CD4-positive, alpha-beta T cell treated with Interleukin-21 for 1 hour (primary cell): ENCODE measurements at places on chromosomes 6 and 20.

GRCh38 chr20:44465001-44465560, 10.6 kb upstream of the TTPAL start:
- no peak for DNase-seq

- DNase-seq, result no peak
Observed at GRCh38 chr6:2264932-2265331, 19.5 kb upstream of the GMDS start.

- DNase-seq, result no peak
Observed at GRCh38 chr6:113019176-113019575, 672.0 kb downstream of the RFPL4B start.

DNA sequence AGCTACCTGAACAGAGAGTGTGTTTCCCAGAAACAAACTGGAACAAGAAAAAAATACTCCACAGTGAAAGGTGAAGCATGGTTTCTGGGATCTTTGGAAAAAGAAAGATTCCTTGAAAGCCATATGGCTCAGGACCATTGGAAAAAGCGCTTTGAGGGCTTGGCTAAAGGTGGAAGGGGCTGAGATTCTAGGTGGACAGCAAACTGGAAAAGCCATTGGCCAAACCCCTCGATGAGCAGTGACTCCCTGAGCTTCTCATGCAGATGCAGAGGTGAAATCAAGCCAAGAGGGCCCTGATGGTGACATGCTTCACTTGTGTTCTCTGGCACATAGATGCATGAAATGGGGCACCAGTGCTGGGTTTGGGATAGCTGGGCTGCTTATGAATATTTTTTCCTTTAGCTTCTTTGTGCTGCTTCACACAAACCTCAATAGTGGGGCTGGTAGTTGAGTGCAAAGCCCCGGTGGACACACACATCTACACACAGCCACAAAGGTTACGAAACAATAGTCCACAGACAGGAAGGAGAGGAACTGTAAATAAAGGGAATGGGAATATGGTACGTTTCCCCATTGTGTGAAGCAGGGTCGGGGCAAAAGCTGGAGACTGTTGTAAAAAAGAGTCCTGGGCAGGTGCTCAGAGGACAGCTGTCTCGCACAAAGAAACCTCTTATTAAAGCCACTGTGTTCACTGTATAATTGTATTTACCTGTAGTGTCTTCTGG, 117.8 kb downstream of the FOXA2 start:
- no peak for DNase-seq

DNA sequence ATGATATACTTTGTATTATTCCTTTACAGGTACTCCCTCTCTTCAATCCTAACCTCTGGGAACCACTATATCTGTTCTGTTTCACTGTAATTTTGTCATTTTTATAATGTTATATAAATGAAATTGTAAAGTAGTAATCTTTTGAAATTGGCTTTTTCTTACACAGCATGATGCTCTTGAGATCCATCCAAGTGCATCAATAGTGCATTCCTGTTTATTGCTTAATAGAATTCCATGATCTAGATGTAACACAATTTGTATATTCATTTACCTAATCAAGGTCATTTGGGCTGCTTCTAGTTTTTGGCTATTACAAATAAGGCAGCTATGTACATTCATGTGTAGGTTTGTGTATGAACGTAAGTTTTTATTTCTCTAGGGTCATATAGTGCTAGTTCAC, 174.6 kb downstream of the KHDC1L start:
- no peak for DNase-seq

DNA sequence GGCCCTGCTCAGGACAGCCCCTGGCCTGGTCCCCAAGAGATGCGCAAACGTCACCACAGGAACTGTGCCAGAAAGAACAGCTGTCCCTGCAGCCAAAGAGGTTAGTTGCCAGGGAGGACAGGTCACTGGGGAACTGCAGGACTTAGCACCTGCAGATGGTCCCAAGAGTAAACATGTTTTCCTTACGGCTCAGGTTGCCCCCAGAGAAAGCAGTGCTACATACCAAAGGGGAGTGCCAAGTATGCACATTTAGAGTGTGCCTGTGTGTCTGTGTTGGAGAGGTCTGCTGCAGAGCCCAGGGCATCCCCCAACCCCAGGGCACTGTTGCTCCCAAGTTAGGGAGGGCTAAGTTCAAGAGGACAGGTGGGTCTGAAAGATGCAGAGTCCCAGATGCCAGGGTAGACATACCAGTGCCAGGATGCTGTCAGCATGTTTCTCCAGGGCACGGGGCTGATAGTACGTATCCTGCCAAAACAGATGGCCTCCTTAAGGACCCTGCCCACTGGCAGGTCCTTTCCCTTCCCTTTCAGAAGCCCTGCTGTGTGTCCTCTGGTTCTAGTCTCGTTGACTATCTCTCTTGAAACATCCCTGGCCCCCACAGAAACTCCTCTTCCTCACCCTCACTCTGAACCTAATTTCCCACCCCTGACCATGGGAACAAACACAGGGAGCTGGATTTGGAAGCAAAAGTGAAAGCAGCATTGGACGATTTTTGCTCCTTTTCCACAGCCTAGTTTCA, 1.3 kb downstream of the ABHD16A start:
- DNase-seq, result no peak

- DNase-seq, result peak; percentile 69
Observed at GRCh38 chr6:2542858-2543218, 207.9 kb downstream of the MYLK4 start.

GRCh38 chr20:63968136-63968927, 1.4 kb downstream of the ZNF512B start:
- DNase-seq, result no peak

GRCh38 chr6:152720974-152721373, 23.3 kb downstream of the MYCT1 start:
- no peak for DNase-seq

- no peak for DNase-seq
Observed at GRCh38 chr6:36793296-36793912, 45.8 kb downstream of the CPNE5 start.

- DNase-seq, result no peak
Observed at GRCh38 chr6:36691612-36692011, 6.0 kb upstream of the RAB44 start.

DNA sequence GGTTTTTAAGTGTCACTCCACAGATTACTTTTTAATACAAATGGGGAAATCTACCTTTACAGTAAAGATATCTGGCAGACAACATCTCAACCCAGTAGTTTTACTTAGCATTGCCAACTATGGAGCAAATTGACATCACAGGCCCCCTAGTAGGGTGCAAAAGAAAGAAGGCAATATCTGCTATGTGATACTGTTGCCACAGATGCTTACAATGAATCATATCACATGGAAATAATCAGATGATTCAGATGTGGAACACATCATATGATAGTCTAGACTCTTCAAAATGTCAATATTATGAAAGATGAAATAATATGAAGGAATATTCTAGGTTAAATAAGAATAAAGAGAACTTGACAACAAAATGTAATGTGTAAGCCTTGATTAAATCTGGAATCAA, 322.5 kb downstream of the BMP2 start:
- DNase-seq, result no peak

GRCh38 chr6:136791296-136792094, 782 bp downstream of the MAP3K5 start:
- peak; percentile 53 for DNase-seq

GRCh38 chr6:138909511-138909910, 78.5 kb downstream of the REPS1 start:
- DNase-seq, result no peak

GRCh38 chr6:89975991-89976693, 81.9 kb downstream of the GJA10 start:
- no peak for DNase-seq

GRCh38 chr6:114033606-114034005, 62.7 kb upstream of the HDAC2 start:
- DNase-seq, result no peak

DNA sequence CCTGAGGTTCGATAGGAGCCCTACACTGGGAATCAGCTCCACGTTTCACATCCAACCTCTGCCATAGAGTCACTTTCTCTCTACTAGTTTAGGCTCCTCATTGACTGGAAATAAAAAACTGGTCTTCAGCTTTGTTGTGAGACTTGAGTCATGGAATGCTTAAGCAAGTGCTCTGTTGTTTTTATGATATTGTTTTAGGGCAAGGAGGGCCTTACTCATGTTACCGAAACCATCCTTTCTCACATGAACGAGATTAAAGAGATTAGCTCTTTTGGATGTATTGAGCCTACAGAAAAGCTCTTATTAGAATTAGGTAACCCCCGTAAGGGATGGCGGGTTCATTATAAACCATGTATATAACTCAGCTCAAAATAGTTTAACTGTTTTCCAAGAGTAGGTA, 6.9 kb upstream of the MOCS1 start:
- no peak for DNase-seq

DNA sequence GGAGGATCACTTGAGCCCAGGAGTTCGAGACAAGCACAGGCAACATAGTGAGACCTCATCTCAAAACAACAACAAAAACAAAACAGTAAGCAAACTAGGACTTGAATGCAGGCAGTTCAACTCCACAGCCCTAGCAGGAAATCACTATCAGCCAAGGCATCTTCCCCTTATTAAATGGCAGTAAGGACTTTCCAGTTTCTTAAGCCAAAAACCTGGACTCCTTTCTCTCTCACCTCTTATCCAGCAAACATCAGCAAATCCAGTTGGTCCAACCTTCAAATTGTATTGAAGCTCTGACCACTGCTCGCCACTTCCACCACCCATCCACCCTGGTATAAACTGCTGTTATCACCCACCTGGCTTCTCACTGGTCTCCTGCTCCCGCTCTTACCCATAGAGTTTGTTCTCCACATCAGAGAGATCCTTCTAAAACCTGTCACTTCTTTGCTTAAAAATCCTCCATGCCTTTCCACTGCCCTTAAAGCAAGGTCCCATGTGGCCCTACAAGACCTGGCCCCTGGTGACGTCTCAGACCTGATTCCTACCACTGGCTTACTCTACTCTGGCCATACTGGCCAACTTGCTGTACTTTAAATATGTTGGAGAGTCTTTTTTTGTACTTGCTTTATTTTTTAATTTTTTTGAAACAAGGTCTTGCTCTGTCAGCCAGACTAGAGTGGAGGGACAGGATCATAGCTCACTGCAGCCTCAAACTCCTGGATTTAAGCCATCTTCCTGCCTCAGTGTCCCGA, 27.6 kb downstream of the BCL2L1 start:
- no peak for DNase-seq

GRCh38 chr20:48681201-48681872, 146.5 kb downstream of the PREX1 start:
- DNase-seq, result no peak

DNA sequence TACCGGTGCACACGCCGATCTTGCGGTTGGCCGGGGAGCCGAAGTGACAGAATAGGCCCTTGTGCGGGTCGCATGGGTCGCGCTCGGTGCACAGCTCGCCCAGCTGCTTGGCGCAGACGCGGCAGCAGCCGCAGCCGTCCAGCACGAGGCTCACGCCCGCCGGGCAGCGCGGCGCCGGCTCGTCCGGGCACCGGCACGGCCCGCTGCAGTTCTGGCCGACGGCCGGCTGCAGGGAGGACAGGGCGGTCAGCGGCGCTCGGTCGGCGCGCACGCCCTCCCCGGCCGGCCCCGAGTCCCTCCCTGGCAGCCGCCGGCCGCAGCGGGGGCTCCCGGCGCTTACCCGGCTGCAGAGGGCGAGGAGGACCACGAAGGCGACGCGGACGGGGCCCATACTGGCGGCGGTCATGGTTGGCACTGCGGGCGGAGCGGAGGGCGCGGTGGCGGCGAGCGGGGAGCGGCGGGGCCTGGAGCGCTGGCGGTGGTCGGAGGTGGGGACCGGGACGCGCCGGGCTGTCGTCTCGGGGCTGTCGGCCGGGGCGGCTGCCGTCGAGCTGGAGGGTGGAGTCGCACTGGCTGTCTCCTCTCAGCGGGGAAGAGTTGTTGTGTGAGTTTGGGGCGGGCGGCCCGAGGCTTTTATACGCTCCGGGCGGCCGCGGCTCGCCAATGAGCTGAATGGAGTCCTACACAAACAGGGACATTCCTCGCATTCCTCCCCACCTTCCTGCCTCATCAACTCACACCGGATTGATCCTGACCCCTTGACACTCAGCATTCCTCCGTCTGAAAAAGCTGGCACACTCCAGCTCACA, at the start of gene CCN2:
Gene CCN2, minus strand, starts transcription at position 606 of the 809 bp plus-strand sequence. Its CDS starts 200 bp downstream, at position 406.
- DNase-seq, result no peak

DNA sequence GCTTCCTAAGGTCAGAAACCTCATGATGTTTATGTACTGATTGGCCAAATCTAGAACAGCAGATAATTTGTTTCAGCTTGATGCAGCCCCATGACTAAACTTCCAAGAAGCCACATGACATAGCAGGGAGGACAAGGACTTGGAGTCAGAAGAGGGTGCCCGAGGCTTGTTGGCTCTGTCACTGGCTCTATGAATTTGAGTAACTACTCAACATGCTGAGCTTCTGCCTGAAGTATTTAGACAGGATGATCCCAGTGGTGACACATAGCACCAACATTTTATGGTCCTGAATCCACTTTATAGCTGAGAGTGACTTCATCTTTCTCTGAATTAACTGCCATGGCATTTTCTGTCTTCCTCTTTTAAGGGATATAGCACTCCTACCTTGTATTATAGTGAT, 13.5 kb upstream of the TBX18 start:
- DNase-seq, result no peak

- no peak for DNase-seq
Observed at GRCh38 chr20:57022306-57022705, 244.1 kb downstream of the BMP7 start.

- no peak for DNase-seq
Observed at GRCh38 chr6:153852481-153852880, 186.6 kb upstream of the OPRM1 start.

GRCh38 chr20:22411627-22412450, 172.5 kb downstream of the FOXA2 start:
- no peak for DNase-seq

- no peak for DNase-seq
Observed at GRCh38 chr6:24394780-24395437, 7.8 kb upstream of the MRS2 start.

DNA sequence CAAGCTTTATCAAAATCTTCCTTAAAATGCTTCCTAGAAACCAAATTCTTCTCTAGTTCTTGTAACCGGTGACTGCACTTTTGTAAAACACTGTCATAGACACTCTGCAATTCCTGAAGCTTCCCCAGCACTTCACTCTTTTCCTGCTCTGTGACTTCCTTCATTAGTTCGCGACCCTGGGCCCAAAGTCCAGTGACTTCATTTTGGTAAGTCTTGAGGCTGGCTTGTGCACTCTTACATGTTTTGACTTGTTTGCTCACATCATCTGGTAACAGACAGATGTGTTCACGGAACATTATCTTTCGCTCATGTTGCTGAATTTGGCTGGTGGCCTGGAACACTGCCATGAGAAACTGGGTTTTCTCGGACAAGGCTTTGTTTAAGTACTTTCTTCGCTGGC, 306.2 kb downstream of the SYNE1 start:
- no peak for DNase-seq

GRCh38 chr20:2694008-2694471, 1.5 kb downstream of the EBF4 start:
- DNase-seq, result no peak

- DNase-seq, result no peak
Observed at GRCh38 chr6:14174226-14174625, 56.7 kb downstream of the CD83 start.

DNA sequence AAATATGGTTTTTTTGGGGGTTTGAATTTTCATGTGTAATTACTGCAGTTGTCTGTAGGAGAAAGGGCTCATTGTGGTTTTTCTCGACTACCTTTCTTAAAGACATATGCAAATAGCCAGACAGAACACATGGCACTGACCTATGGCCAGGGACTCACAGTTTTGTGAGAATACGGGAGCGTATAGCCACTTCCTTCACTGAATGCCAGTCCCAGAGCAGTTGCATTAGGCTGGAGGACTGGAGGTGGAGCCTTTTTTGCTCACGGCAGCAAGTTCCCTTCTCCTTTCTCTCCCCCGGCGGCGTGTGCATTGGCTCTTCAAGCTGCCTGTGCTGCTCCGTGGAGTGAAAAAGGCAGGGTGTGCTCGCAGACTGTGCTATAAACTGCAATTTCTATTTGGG, 114.9 kb downstream of the AKAP7 start:
- DNase-seq, result no peak
